ENCODE measurements at places on chromosomes 7 and 10.

DNA sequence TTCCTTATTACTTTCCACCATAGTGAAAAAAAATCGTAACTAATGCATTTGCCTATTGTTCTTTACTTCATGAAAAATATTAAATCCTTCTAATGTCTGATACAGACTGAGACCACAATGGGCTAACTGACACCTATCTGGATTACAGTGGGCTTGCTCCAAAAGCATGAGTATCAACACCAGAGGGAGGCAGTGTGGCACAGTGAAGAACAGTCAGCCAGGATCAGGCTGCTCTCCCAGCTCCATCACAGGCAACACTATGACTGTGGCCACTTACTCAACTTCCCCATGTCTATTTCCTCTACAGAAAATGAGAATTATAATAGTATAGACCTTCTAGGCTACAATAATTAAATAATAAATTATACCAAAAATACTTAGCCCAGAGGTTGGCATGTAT, 97.2 kb downstream of the SLC25A13 start:
- DNase-seq, result no peak

GRCh38 chr10:72846238-72846637, 47.3 kb upstream of the OIT3 start:
- DNase-seq, result no peak

DNA sequence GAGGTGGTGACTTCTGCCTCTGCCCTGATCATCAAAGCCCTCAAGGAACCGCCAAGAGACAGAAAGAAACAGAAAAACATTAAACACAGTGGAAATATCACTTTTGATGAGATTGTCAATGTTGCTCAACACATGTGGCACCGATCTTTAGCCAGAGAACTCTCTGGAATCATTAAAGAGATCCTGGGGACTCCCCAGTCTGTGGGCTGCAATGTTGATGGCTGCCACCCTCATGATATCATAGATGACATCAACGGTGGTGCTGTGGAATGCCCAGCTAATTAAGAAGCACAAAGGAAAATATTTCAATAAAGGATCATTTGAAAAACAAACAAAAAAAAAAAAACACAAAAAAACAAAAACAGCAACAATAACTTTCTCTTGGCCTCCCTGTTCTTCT, 59.5 kb upstream of the TOMM7 start:
- DNase-seq, result no peak

- no peak for DNase-seq
Measured at GRCh38 chr10:120999868-121000267, 148.7 kb downstream of the WDR11 start.

GRCh38 chr10:112634096-112634830, 187.2 kb downstream of the VTI1A start:
- DNase-seq, result no peak

GRCh38 chr10:12873172-12873571, 128.3 kb downstream of the CCDC3 start:
- no peak for DNase-seq

- DNase-seq, result no peak
Measured at GRCh38 chr7:30526163-30526562, 21.5 kb upstream of the GGCT start.

GRCh38 chr10:104130041-104130440, 8.1 kb downstream of the SFR1 start:
- DNase-seq, result no peak

Measured in activated T-helper 1 cell treated with anti-CD3 and anti-CD28 coated beads, Interleukin-2, amount 50 U/mL, for 16 hours (primary cell).